ENCODE measurements at places on chromosomes 4 and X.

GRCh38 chrX:20007962-20008622, 17.2 kb upstream of the BCLAF3 start:
- DNase-seq = no peak

DNA sequence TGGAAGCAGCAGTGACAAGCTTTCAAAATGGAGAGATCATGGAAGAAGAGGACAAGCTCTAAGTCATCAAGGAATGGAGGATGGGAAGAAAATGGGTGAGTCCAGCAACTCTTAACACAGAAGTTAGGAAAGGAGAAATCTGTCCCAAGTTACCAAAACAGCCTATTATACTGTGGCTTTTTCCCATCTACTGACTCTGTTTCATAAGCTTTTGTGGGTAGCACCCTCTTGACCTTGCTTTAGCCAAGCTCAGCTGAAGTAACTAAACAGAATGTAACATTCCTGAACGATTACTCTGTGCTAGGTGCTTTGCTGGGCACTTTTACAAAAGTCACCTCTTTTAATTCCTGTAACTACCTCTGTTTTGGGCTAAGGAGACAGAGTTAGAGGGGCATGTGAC, 54.9 kb downstream of the MAP7D2 start:
- DNase-seq = no peak

DNA sequence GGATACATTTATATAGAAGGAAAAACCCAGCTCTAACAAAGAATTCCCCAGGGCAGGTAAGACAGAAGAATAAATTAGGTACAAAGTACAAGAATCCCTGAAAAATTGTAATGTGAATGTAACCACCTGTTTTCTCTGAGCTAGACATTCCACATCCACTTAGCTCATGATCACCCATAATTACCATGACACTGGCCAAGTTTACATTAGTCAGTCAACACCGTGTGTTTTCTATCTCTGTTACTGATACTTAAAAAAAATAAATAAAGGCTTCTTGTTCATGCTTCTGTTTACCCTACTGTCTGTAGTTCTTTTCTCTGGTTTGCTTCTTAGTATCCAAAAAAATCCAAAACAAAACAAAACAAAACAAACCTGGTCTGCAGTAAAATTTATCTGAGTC, 66.0 kb downstream of the CBLL2 start:
- DNase-seq = no peak

- no peak for DNase-seq
Observed at GRCh38 chr4:38582889-38583470, 81.0 kb upstream of the KLF3 start.

DNA sequence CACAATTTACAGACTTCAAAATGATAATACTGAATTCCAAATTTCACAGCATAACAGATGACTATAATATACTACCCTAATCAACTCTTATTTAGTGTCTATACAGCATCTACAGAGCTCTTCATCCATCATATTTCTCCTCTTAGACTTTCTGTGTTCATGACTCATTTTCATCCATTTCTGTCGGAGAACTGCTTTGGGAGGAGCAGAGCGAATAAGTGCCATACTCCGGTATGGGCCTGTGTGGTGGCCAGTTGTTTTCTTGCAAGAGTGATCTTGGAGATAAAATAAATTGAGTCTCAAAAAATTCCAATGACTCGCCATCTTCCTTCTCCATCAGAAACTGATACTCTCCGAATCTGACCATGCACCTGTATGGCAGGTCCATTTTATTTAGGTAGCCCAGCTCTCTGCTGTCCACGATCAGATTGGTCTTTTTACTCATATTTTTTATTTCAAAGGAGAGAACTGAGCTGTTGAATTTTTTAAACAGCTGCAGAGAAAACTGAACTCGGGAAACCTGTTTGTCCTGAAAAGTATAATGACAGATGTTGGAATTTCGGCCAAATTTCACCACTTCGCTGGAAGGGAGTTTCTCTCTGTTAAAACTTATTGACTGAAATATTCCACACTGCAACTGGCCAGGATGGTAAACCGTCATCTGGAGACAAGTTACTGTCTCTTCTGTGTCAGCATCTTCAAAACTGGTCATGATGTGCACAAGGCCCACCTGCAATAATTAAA, 7.8 kb downstream of the TIFA start:
- no peak for DNase-seq

GRCh38 chr4:24076811-24077210, 187.0 kb upstream of the PPARGC1A start:
- no peak for DNase-seq

DNA sequence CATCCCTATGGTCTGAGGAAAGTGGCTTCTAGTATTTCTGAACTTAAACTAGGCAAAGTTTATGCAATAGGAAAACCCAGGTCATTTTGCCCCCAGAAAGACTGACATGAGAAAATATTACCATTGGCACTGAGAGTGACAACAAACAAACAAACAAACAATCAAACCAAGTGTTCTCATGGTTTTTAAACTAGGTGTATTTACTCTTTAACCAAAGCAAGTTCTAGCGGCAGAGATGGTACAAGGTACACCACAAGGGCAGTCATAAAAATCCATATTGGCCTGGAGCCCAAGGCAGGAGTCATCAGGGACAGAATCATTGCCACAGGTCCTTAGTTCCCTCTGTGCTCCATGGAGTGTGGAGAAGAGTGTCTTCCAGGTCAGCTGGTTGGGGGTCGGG, 26.0 kb upstream of the ENPEP start:
- DNase-seq = no peak

- no peak for DNase-seq
Observed at GRCh38 chr4:4820261-4820660, 39.2 kb upstream of the MSX1 start.

DNA sequence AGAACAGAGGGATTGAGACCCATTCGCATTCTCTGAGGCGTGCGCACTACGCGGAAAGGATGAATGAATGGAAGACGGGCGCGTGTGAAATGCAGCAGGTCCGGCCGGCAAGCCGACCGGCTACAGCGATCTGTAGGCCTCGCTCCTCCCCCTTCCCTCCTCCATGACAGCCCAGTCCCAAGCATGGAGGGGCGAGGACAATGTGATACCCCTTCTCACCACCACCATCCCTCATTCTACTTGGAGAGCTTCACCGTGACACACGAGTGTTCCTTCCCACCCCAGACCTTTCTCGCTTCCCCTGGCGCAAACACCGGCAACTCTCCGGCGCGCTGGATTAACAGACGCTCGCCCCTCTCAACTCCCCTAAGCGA, 815 bp downstream of the EIF4E start:
- DNase-seq = peak; percentile 34

DNA sequence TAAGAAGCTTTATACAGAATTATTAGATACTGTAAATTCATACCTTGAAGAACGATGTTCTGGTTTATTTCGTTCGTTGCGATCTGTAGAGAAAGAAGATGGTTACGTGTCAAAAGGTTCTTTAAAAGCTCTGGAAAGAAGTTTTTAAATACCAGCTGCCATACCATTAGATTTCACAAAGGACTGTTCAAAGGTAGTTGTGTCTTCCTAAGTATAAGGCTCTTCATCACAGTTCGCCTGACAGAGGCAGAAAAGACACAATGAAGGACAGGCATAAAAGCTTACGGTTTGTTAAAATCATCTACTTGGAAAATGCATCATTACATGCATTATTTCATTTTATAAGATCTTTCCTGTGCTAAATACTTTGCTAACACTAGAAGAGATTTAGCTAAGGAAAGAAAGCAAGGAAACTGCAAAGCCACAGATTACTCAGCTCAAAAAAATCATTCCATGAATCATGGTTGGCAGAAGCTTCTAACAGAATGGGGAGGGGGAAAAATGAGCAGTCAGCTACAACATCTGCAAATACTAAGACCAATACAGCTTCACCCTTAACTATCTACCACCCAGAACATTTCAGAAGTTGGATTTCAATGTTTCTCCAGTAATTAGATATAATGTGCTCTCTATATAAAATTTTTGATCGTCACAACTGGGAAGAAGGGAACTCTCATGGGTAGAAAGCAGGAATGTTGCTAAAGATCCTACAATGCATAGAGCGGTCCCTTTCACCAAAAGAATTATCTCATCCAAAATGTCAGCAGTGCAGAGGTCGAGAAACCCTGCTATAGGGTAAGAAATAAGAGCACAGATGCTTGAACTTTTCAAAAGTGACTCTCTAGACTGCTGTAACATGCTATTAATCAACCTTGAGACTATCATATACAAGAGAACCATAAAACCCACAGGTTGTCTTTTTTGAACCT, 50.7 kb upstream of the PRSS48 start:
- no peak for DNase-seq

DNA sequence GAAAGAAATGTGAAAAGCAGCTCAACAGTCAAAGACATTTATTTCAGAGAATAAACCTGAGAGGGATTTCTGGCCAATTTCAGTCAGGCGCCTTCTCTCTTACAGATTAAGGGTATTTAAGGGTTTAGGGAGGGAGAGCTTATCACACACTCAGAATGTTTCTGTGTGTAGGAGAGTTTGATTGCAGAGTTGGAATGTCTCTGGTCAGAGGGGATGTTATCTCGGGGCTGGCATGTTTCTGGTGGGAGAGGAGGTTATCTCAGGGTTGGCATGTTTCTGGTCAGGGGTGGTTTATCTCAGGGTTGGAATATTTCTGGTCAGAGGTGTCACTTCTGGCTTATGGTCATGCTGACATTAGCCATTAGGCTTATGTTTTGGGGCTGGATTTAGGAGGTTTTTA, 1920.5 kb upstream of the PCDH7 start:
- no peak for DNase-seq

DNA sequence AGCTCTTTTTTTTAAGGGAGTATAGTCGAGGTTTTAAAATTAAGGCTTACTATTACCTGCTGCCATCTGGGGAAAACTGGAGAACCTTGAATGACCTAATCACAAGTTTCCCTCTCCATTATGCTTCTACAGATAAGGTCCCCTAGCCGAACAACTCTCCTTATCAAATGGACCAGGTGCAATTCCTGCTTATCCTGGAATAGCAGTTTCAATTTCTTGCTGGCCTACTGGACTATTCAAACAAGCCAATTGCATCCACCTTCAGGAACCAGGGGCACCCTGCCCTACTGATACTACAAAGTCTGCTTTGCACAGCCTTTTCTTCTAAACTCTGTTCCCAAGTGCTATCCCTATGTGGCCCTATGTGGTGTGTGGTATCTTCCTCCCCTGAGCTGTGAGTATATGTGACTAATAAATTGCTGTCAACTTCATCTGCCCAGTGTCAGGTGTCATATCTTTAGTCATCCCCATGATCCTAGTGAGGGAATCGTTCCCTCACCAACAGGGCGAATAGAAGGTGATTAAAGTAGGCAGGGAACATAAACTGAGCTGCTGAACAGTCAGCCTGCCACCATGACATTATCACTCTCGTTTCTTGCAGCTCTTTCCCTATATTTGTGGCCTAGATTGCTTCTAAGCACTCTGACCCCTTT, 128.5 kb downstream of the ATG4A start:
- DNase-seq = no peak

GRCh38 chr4:12689457-12689856, 794.7 kb downstream of the RAB28 start:
- DNase-seq = no peak

DNA sequence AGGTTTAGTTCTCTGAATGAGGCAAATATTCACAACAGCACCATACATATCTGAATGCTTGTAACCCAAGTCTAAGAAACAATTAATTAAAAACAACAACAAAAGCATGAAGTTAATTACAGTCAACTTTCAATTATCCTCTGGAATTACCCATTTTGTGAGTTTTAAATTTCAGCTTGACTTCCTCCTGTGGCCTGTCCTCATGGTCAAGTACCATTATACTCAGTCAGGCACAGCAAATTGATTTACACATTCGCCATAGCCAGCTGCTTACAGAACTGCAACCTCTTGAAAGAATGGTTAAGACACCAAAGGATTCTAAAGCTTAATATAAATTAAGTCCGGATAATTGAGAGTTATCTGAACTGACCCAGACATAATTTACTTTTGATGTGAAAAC, 306.5 kb downstream of the CAMK2D start:
- no peak for DNase-seq

DNA sequence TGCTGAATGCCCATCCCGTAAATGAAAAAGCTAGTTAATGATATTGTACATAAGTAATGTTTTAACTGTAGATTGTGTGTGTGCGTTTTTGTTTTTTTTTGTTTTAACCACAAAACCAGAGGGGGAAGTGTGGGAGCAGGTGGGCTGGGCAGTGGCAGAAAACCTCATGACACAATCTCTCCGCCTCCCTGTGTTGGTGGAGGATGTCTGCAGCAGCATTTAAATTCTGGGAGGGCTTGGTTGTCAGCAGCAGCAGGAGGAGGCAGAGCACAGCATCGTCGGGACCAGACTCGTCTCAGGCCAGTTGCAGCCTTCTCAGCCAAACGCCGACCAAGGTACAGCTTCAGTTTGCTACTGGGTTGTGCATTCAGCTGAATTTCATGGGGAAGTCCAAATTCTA, at the start of gene SPP1:
SPP1 (plus strand) TSS at position 249 of the 400 bp plus-strand sequence. CDS start 1,182 bp downstream, outside the sequence.
- no peak for DNase-seq

- no peak for DNase-seq
Observed at GRCh38 chr4:173414456-173414855, 15.5 kb upstream of the SCRG1 start.

GRCh38 chrX:131779306-131779705, 235.4 kb downstream of the OR13H1 start:
- DNase-seq = no peak

DNA sequence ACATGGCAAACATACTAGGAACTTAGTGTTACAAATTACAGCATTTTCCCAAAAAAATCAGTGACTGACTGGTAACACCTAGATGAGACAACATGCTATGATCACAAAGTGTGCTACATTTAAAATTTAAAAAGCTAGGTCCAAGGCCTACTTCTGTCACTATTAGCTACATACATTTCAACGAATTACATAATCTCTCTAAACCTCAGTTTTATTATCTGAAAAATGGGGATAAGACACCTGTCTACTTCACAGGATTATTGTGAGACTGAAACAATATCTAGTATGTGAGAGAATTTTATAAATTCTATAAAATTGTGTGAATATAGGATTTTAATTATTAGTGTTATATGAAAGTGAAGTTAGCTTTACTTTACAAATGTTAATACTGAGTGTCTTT, 228.5 kb downstream of the DCLK2 start:
- DNase-seq = no peak
